ENCODE measurements at places on chromosomes 6 and 20.

DNA sequence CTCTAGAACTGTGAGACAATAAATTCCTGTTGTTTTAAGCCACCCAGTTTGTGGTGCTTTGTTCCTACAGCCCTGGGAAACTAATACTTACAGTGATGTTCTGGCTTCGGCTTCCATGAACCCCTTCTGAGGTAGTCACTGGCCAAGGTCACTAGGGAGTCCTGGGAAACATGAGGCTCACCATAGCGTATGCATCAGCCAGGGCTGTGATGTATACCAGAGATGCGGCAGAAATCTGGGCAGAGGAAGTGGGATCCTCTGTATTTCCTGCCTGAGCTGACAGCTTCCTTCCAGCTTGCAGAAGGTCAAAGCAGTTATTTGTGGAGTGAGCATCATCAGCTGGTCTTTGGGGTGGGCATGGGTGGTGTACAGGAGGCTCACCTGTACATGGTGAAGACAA is 27.9 kb downstream of the KAT14 start:
- no peak for DNase-seq

DNA sequence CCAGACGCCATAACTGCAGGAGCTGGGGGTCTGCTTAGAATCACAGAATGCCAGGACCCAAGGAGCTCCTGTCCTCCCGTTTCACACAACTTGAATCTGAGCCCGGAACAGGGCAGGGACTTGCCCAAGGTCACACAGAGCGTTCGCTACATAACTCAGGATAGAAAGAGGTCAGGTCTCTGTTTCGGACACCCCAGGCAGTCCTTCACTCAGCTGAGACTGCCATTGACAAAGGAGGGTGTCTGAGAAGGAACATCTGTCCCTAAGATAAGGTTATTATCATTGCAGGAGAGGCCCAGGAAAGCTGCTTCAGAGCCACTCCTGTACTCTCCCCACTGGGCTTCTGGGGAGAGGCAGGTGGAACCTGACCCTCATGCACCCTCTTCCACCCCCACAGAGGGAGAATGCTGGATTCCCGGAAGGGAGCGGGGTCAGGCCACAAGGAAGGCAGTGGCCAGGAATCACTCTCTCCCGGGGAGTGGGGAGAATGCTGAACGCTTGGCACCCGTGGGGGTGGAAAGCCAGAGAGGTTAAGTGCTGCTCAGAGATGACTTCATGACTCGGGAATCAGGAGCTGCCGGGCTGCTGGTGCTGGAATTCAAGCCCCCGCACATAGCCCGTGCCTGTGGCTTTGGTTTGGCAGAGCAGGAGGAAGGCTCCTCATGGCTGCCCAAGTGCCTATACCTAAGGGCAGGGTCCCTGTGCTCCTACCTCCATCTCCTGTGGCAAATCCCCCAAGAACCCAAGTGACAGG is 10.7 kb downstream of the SDC4 start:
- no peak for DNase-seq

GRCh38 chr6:25413207-25413905 is 134.2 kb downstream of the CARMIL1 start:
- no peak for DNase-seq

DNA sequence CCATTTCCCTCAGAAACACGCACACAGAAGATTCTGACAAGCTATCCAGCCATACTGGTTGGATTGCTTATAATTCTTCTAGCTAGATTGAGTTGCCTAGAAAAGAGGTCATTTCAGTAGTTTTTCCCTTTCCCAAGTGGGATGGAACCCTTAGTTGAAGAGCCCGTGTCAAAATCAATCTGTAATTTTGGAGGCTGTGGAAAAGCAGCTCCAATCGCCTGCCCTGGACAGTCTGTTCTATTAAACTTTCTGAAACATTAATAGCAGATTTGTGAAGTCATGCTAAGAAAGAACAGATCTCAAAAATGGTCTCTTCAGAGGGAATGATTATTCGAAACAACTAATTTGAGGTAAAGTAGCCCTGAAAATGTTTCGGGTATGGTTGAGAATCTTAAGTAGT is 29.3 kb downstream of the TMEM200A start:
- no peak for DNase-seq

- DNase-seq, result no peak
Measured at GRCh38 chr6:20696676-20697075, 162.4 kb downstream of the CDKAL1 start.

DNA sequence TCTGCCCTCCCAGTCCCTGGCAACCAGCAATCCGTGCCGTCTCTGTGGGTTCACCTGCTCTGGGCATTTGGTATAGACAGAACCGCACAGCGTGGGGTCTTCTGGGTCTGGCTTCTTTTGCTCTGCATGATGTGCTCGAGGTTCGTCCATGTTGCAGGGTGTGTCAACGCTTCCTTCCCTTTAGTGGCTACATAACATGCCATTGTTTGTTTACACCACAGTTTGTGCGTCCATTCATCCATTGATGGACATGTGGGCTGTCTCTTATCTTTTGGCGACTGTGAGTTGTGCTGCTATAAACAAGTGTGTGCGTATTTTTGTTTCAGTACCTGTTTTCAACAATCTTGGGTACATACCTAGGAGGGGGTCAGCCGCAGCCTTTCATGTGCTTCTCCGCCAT is 149.5 kb upstream of the RPS6KA2 start:
- no peak for DNase-seq

DNA sequence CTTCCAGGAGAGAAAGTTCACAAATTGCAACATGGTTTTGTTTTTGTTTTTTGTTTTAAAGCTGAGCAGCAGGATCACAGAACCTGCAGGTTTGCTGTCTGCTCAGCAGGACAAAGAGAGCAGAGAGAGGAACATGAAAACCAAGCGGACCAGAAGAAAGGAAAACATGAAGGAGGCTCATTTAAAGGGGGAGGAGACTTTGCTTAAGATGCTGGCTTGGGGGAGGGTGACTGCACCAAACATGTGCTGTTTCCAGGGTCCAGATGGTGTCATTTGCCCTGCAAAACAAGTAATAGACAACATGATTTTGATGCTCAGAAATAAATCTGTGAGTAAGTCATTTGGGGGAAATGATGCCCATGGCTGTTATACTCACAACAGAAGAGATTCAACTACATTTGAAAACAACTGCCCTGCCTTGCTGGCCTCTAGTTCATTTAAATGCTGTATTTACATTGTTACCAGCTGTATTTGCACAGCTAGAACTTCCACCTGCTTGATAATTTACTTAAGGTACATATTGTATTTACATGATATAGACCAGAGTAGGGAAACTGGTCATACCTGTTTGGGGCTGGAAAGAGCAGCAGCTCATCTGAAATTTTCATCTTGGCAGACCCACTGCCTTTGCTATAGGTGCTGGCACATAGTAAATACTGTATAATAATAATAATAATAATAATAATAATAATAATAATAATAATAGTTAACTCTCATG is 32.2 kb upstream of the CHD6 start:
- peak; percentile 70 for DNase-seq

GRCh38 chr6:70140496-70140895 is 162.4 kb downstream of the COL9A1 start:
- no peak for DNase-seq

GRCh38 chr6:89035252-89036101 is 45.1 kb upstream of the PNRC1 start:
- DNase-seq, result peak; percentile 43

DNA sequence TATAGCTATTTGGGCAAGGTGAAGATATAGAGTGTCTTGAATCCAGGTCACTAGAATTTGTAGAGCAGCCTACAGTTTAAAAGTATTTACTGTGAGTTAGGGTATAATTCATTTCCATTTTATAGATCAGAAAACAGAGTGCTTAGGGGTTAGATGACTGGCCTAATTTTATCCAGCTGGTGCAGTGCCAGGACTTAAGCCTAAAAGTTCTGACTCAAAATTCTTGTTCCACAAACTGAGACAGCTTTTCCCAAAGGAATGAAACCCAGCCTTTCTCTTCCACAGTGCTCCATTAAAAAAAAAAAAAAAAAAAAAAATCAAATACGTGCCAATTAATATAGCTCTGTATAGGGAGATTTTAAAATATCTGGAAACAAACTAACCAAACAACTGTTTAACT is 441.0 kb upstream of the MARCKS start:
- DNase-seq, result peak; percentile 3

GRCh38 chr6:129096651-129097290 is 213.8 kb downstream of the LAMA2 start:
- no peak for DNase-seq

GRCh38 chr6:75932067-75932466 is 140.4 kb downstream of the IMPG1 start:
- DNase-seq, result no peak

GRCh38 chr20:49034070-49034732 is 11.9 kb upstream of the CSE1L start:
- no peak for DNase-seq

- no peak for DNase-seq
Measured at GRCh38 chr6:3176562-3177355, 19.4 kb upstream of the TUBB2A start.

GRCh38 chr20:18686696-18687095 is 98.8 kb downstream of the DTD1 start:
- DNase-seq, result no peak
